GM12878 (cell line): ENCODE measurements at places on chromosomes 5 and 9.

GRCh38 chr5:127580731-127581130 is 63.3 kb downstream of the PRRC1 start:
- DNase-seq = no peak

DNA sequence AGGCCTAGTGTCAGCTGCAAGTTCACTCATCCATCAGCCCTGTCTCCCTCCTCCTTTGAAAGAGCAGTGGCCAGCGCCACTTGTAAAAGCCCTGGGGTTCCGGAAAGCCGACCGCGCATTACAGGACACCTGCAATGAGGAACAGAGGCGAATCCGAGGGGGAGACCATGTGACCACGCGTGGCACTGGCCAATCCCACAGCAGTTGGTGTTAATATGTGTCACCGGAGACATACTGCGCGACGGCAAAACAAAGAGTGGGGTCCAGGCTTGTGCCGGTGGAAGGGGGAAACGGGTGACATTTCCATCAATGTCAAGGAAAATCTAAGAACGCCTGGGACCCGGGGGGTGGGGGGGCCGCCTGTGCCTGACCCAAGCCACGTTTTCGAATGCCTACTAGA is 480.8 kb downstream of the SPATA31A7 start:
- DNase-seq = no peak

- DNase-seq = no peak
Observed at GRCh38 chr9:6959270-6960000, 201.7 kb downstream of the KDM4C start.

DNA sequence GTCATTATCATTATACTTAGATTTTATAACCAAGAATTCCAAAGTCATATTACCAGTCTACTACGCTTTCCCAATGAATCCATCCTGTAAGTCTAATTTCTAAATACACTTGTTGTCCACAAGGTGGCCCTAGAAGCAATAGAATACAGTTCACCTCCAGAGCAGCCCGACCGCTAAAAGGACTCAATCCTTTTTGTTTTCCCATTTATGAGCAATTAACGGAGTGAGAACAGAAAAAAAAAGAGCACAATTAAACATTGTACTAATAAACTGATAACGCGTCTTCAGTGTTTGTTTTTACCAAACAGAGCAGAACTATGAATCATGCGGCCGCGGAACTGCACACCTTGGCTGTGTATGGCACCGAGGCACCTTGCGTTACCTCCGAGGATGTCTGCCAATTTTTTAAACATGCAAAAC is 160.7 kb upstream of the DAPK1 start:
- DNase-seq = peak; percentile 13

DNA sequence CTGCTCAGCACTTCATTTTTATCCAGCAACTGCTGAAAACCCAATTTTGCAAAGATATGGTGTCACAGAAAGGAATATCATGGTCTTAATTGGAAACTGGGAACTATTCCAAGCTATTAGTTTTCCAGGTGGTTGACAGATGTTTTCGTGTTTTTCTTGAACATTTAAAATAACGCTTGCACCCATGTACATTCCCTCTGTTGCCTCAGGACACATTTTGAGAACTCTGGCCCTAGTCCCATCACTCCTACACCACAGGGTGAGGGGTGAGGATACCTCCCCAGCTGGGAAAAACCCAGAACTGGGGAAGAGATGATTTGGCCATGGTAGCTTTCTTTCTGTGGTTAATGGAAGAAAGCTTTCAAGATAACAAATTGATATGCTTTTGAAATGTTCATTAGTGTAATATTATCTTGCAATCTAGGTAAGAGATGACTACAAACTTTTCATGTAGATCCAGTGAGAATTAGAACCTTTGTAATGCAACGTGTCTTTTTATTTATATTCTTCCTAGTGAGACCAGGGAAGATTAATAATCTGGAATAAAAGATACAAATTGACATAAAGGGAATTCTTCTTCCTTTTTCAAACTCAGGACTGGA is 627.0 kb downstream of the RAB3C start:
- DNase-seq = no peak

GRCh38 chr5:181044093-181044599 is 4.1 kb downstream of the BTNL9 start:
- no peak for DNase-seq

DNA sequence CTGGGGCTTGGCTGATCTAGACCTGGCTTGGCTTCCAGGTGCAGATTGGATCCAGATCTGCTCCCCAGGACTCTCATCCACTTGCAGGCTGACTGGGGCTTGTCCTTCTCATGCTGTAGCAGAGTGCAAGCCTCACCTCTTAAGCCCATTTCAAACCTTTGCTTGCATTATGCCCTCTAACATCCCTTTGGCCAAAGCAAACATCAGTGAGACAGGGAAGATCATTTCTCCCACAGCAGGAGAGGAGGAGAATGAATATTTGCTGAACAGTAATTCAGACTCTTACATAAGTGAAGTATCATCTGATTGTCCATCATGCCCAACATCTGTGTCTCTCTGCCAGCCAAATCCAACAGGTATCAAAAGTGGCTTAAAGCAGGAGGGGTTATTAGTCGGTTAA is 194.9 kb downstream of the C9orf152 start:
- DNase-seq = no peak

- DNase-seq = no peak
Observed at GRCh38 chr9:124108216-124108615, 96.6 kb downstream of the LHX2 start.

- DNase-seq = no peak
Observed at GRCh38 chr5:133485468-133485867, 126.9 kb downstream of the FSTL4 start.

GRCh38 chr9:122223435-122223834 is 5.3 kb downstream of the LHX6 start:
- no peak for DNase-seq

GRCh38 chr9:137691646-137692351 is 73.0 kb downstream of the EHMT1 start:
- DNase-seq = no peak

- no peak for DNase-seq
Observed at GRCh38 chr5:31427013-31427723, 104.7 kb downstream of the DROSHA start.

DNA sequence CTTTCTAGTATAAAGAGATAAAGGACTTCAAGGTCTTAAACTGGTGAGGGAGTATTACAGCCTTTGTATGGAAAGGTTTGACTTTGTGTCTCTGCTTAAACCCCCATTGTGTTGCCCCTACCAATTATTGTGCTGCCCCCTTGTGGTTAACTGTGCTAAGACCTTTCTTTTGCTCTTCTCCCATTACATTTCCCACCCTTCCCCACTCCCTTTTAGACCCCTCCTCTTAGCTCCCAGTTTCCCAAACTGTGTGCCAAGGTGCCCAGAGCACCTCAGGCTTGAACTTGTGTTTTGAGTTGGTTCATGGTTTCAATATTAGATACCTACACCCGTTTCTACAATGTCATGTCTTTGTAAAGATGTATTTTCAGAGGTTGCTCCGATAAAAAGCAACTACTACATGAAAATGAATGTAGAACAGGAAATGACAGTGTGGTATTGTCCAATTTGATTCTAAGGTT is 2.9 kb downstream of the JAK2 start:
- peak; percentile 66 for DNase-seq

- no peak for DNase-seq
Observed at GRCh38 chr5:135592312-135593045, 13.7 kb upstream of the CXCL14 start.

DNA sequence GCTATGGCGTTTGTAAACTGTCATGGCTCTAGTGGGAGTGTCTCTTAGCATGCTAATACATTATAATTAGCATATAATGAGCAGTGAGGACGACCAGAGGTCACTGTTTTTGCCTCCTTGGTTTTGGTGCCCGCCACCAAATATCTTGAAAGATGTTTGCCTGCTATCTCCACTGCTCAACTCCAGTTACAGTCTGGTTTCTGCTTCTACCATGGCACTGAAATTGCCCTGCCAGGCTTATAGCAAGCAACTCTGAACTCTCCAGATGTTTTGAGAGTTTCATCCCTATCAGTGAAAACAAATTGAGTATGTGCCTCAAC is 122.1 kb upstream of the SPRY4 start:
- DNase-seq = no peak

GRCh38 chr5:74257645-74258313 is 382.7 kb downstream of the ENC1 start:
- no peak for DNase-seq

DNA sequence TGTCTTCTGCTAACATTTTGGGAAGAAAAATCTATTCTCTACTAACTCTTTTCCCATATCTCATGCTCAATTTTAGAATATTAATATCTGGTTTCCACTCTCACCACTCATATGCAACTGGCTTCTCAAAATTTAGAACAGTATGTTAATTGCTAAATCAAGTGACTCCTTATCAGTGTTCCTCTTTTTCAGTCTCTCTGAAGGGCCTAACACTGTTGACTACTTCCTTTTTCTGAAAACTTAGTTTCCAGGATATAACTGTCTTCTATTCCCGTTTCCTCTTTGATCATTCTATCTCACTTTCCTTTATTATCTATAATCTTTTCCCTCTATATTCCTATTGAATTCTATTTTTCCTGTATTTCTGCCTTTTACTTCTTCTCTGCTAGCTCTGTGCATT is 1717.2 kb upstream of the C9orf72 start:
- no peak for DNase-seq

DNA sequence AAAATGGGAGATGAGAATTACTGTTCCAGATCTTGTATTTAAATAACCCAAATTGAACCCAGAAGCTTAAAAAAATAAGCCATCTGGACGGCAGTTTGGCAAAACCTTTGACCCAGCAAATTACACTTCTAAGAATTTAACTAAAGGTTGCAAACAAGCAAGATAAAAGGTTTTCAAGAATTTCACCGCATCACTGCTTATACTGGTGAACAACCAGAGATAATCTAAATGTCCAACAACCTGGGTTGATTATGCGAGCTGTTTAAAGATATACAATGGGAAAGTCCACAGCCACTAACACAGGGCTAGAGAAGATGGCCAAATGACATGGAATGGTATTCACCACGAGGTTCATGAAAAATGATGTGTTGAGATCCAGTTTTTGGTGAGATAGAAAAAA is 149.3 kb downstream of the GNAQ start:
- no peak for DNase-seq

GRCh38 chr5:8788246-8788645 is 757.6 kb downstream of the SEMA5A start:
- DNase-seq = no peak

DNA sequence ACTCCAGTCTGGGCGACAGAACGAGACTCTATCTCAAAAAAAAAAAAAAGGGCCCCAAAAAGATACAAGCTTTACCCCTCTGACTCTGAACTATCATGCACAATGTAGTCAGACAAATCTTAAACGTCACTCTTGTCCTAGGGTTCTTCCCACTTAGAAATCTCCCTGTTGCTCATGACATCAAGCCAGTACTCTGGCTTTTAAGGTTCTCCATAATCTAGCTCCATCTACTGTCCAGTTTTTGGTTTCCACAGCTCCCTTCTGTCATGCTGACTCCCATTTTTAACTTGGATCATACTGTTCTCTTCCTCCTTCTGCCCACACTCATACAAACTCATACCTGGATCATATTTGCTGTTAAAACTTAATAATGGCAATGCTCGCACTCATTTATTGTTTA is 156.7 kb upstream of the TLX3 start:
- no peak for DNase-seq

- no peak for DNase-seq
Observed at GRCh38 chr5:120436996-120437395, 27.1 kb upstream of the PRR16 start.

GRCh38 chr5:68447136-68447929 is 231.8 kb downstream of the PIK3R1 start:
- DNase-seq = no peak

DNA sequence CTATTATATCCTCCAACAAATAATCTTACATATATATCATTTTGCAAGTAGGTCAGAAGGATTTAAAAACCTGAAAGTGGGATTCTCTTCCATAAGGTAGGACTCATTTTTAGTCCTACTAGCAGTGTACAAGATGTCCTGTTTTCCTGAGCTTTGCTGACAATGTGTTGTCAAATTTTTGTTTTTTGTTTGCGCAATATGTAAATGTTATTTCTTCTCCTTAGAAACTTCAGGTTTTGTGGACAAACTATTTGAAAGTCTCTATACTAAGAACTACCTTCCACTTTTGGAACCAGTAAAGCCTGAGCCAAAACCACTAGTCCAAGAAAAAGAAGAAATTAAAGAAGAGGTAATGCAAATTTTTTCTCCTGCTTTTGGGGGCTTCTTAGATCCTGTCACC is 19.8 kb downstream of the RBM27 start:
- no peak for DNase-seq

DNA sequence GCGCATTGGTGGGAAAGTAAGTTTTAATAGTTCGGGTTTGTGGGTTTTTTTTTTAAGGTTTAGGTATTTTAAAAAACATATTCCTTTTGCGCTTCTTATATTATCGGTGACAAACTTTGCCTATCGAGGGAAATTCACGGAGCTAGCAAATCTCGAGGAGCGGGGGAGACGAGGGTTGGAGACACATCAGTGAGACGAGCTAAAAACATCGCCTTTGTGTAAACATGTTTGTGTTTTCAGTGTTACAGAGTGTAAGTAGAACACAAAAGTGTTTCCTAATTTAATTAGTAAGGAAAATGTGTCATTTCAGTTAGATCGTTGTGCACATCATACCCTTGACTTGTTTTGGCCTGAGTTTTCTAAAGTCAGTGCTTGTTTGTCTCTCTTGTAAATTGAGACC is 945 bp downstream of the BTF3 start:
- no peak for DNase-seq

DNA sequence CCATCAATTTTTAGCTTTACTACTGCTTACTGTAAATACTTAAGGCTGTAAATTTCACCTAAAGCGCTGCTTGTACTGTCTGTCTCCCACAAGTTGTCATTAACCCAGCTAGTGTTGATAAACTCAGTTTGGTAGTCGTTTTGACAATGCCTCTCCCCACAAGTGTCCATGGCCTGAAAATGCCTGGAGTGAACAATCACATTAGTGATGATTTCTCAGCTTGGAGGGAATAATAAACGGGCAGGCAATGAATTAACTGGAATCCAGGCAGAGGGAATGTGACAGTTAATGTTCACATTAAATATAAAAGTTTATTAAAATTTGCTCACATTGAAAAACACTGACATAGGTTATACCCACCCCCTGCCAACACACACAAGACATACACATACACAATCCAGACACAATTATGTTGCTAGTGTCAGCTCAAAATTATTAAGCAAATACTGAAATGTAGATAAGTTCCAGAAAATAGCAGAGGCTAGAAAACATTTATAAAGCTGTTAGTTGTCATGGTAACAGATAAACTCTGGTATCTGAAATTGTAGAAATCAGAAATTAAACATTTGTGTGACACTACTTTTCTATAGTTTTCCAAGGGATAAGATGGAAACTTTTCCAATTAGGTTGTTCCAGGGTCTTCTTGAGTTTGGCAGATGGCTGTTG is 341.9 kb downstream of the DIRAS2 start:
- DNase-seq = no peak

- DNase-seq = no peak
Observed at GRCh38 chr9:14314424-14314928, 535 bp upstream of the NFIB start.

DNA sequence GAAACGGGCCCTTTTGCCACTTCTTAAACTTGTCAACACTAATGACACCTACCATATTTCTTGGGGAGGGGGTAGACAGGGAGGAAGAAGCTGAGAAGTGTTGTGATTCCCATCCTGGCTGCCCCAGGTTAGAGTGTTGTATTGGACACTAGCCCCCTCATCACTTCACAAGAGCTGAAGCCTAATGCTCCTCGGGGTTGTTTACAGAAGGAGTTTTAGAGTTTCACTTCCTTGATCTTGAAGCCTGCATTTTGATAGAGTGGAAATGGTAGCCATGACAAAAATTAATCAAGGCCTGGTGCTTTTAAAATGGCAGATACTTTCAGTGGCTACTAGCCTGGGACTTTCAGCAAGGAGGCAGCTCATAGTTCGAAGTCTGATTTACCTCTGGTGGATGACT is 11.0 kb upstream of the FAM120AOS start:
- DNase-seq = no peak
